ENCODE measurements at places on chromosomes 16 and 17.

- no peak for DNase-seq
Observed at GRCh38 chr17:79877041-79877440, 37.8 kb upstream of the CBX4 start.

GRCh38 chr16:60329108-60329507 is 1595.0 kb upstream of the GOT2 start:
- no peak for DNase-seq

DNA sequence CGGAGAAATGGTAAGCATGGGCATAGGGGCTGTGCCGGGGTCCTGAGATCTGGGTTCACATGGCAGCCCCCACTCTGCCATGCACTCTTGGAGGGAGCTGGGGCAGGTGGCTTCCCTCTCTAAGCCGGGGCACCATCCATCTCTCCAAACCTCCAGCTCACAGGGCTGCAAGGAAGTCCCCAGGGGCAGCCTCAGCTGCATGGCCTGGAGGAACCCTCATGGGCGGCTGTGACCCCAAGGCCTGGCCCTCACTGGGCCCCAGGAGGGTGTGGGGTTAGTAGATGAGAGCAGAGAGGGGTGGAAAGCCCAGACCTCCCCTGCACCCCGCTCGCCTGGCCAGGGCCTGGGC is 2.6 kb downstream of the CTRB2 start:
- DNase-seq: no peak

DNA sequence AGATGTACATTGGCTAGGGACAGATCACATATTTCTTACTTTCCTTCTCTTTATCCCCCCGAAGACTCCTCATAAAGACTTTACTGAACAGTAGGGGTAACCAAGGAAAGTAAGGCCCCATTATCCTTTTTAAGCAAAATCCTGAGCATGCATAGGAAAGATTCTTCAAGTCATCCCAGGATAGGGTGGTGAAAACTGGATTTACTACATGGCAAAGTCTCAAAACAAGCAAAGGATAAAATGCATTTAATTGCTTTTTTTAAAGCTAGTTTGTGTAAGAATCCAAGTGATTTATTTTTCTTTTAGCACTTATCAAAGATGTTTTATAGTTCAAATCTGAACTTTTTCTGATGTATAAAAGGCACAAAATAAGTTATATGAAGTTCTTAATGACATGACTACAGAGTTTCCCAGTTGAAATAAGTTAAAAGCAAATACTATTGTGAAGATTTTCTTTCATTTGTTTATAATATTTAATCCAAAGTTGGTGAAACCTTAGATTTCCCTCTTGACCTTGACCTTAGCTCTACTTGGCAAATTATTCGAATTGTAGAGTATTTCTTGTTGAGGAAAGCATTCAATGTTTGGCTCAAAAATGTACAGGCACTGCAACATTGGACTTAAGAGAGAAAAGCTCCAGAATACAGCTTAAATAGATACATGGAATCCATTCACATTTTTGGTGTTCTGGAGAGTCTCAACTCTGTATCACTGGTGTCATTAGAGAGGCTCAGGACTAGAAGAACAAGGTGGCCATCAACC is 104.3 kb downstream of the ABCA8 start:
- no peak for DNase-seq
